ENCODE measurements at places on chromosomes 5 and 9. TPM values are rescaled to one million over a fixed set of nuclear protein-coding genes. Genes with fewer than 3 reads are reported as not detected.
A peak's percentile ranks its signal among the peaks of the same experiment; 100 is the strongest.

C5orf58 gene
- polyA plus RNA-seq: not detected

FAT2 gene
- polyA plus RNA-seq: 16.8 TPM

CDH9 gene
- not detected for polyA plus RNA-seq

SPRY4 gene
- 7.9 TPM for polyA plus RNA-seq

PCSK5 gene
- polyA plus RNA-seq: 0.37 TPM

DNA sequence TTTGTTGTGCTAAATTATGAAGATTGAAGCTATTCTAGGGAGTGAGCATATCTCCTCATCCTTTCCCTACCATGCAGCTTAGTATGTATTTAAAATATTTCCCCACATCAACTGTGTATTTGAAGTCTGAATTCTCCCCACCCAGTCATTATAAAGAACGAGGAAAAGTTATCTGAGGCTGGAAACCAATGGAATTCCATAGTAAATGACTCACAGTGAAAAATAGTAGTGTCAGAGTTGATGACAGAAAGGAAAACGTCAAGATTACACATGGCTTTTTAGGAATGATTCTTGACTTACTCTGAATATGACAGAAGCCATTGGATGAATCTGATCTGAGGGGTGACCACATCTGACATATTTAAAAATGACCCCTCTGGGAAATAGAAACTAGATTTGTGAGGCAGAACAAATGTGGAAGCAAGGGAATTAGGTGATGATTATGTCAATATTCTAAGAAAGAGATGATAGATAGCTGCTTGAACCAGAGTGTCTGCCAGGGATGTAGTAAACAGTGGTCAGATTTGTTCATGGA, 1768.9 kb upstream of the CDH9 start:
- no peak overlapping the region for H3K27ac ChIP-seq
- no peak for DNase-seq
- no peaks in the 10 kb centered on the region for H3K36me3 ChIP-seq
- H3K4me3 ChIP-seq: no peak overlapping the region
- no peaks in the 10 kb centered on the region for H3K27me3 ChIP-seq

DNA sequence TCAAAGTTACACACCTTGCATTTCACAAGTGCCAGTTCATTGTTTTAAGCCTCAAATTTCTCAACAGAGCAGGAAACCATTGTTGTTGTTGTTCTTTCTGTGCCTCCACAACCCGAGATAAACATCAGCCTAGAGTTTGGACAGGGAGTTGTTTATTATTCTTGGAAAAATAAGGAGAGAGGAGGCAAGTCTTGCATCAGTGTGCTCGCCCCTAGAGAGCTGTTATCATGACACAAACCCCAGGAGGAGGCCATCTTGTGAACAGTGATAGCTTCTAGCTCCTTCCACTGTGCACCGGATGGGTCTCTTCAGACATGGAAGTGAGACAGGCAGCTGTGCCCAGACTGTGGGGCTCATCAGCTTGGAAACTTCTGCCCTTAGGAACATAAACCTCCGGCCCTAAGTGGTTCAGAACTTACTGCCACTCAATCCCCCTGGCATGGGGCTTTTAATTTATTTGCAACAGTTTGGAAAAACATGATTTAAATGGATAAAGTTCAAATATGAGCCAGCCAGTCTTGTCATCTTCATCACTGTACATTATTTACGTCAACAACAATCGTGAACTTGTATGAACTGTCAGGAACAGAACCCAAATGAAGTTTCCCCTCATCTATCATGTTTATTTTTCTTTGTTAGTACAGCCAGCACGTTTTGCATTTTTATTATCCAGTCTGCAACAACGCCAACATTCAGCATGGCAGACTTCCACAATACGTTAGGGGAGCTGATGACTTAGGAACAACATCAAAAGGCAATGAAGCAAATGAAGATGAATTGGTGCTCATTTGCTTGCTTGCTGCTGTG, 181.7 kb upstream of the S1PR3 start:
- H3K4me3 ChIP-seq: no peak overlapping the region
- DNase-seq: no peak
- H3K27me3 ChIP-seq: no peaks in the 10 kb centered on the region
- no peaks in the 10 kb centered on the region for H3K4me1 ChIP-seq
- no peaks in the 10 kb centered on the region for H3K36me3 ChIP-seq
- no peak overlapping the region for H3K27ac ChIP-seq

DNA sequence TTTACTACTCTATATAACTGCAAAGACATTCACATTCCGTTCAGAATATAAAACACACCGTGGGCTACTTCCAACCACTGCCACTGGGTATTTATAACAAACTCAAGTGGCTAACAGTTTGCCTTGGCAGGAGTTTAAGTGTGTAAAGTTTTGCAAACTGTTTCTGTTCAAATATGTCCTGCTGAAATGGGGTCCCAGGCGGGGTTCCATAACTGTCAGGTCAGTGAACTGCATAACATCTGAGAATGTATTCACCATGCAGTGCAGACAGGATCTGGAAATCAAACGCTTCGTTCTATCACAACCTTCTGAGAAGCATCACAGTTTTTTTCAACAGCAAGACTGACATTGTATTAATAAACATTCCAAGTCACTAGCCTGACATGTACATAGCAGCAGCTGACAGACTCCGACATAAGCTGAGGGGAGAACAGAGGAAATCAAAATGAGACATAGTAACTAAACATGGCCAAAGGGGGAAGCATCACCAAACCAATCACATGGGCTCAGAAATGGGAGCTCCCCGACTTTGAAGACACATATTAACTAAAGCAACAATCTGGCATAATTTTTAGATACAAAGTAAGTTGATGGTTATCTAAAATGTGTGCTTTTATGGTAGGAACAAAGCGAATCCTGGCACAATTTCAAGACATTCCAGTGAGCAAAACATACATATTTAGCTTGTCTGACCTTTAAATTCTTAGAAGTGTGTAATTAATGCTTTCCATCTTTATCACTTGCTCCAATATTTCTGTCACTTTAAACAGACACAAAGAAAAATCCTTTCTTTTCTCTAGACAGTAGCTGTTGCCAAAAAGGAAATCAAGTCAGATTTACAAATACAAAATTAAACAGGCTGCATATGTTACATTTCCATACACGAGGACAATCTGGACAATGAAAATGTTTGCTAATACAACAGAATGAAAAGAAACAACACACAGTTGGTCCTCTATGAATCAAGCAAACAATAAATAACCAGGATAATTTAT, 156.8 kb downstream of the MAPKAP1 start:
- H3K27ac ChIP-seq: peak overlapping the region; percentile 54
- no peak overlapping the region for H3K4me3 ChIP-seq
- peaks cover 46% of the 10 kb centered on the region for H3K4me1 ChIP-seq
- peak; percentile 76 for DNase-seq
- no peaks in the 10 kb centered on the region for H3K36me3 ChIP-seq

- H3K27ac ChIP-seq: no peak overlapping the region
- H3K4me3 ChIP-seq: no peak overlapping the region
- H3K27me3 ChIP-seq: no peaks in the 10 kb centered on the region
Measured at GRCh38 chr5:53023969-53024368, 34.8 kb downstream of the ITGA2 start.

DNA sequence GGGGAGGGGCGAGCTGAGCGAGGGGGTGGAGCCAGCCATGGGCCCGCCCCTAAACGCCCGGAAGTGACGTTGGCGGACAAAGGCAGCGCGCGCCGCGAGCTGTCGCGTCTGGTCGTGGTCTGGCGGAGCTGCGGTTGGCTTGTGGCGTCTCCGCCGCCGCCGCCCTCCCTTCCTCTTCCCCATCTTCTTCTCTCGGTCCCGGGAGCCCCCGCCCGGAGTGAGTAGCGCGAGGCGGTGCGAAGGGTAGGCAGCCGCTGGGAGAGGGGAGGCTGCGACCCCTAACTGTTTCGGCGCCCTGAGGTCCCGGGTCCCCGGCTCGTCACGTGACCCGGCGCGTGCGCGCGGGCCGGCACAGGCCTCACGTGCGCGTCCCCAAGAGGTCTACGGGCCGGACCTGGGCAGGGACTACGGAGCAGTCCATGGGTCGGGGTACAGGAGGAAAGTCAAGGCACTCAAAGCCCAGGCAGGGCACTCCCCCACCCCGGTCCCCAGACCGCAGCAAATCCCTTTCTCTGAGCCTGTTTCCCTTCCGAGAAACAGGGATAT, at the start of gene NTMT1:
TSS of gene NTMT1 (plus strand) at position 85 of the 546 bp plus-strand sequence. CDS start 6,541 bp downstream, outside the sequence.
- peaks cover 61% of the 10 kb centered on the region for H3K4me1 ChIP-seq
- H3K27me3 ChIP-seq: no peaks in the 10 kb centered on the region
- peak; percentile 96 for DNase-seq
- H3K4me3 ChIP-seq: peak within 1 kb of the TSS; percentile 87

GRCh38 chr9:112864403-112864802, 26.3 kb downstream of the SLC46A2 start:
- H3K36me3 ChIP-seq: peaks cover 24% of the 10 kb centered on the region
- peaks cover 4% of the 10 kb centered on the region for H3K4me1 ChIP-seq
- no peak overlapping the region for H3K4me3 ChIP-seq
- H3K27me3 ChIP-seq: no peaks in the 10 kb centered on the region
- no peak overlapping the region for H3K27ac ChIP-seq

DNA sequence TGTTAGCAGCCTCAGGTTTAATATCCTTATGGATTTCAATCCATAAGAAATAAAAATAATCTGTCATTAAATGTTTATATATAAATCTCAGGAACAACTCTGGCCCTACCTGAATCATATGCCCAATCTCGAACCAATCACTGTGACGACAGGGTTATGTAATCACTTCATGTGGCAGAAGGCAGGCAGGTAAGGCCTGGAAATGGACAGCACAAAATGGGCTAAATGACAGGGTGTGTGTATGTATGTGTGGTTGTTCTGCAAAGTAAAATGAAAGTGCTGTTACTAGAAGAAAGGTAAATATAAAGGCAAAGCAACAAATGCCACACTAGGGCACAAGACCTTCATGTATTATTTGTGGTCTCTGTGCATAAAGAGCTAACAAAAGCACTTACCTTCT, 19.6 kb downstream of the ANKDD1B start:
- no peaks in the 10 kb centered on the region for H3K36me3 ChIP-seq
- no peak overlapping the region for H3K4me3 ChIP-seq
- no peak overlapping the region for H3K27ac ChIP-seq

DNA sequence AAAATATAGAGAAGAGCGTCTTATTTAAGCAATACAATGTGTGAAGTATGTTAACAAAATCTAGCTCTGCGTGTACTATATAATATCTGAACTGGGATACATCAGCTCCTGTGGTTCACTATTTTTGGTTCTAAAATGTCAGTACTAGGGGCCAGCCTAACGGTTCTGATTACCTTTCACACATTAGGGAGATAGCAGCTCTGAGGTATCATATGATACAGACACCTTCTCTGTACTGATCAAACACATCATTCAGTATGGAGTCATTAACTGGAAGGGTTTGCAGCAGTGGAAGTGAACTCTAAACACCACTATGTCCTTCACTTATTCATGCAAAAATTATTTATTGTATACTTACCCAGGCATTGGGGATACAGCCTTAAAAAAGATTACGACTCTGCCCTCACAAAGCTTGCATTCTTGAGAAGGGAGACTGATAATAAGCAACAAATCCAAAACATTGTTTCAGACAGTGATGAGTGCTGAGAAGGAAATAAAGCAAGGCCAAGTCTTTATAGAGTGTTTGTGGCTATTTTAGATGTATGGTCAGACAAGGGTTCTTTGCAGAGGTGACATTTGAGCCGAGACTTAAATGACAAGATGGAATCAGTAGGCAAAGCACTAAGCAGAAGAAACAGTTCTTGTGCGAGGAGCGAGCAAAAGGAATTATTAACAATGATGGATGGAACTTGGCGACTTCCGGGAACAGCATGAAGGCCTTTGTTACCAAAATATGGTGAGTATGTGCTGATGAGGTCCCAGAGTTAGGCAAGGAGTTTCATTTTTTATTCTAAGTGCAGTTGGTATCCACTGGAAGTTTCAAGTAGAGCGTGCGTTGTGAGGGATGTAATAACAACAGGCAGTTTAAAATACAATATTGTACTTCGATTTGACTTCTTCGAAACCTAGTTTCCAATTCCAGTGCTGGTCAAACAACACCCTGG, 1.8 kb upstream of the LNPEP start:
- peak overlapping the region; percentile 90 for H3K4me3 ChIP-seq
- peaks cover 18% of the 10 kb centered on the region for H3K4me1 ChIP-seq
- H3K36me3 ChIP-seq: no peaks in the 10 kb centered on the region
- H3K27me3 ChIP-seq: no peaks in the 10 kb centered on the region

DNA sequence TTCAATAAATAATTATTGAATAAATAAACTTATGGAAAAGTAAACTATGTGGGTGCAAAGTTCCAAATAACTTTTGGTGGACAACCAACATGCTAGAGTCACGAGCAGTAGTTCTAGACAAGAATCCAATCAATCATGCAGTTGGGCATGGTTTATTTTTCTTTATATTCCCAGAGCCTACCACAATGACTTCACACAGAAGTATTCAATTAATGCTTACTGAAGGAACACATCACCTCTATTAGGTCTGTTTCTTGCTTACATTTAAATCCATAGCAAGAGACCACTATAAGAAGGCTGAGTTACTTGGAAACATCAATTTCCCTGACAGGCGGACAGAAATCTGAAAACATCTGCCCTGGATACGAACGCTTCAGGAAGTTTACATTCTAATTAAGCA, 214.2 kb downstream of the TMEM232 start:
- H3K27me3 ChIP-seq: no peaks in the 10 kb centered on the region
- no peak for DNase-seq
- H3K27ac ChIP-seq: no peak overlapping the region
- no peaks in the 10 kb centered on the region for H3K36me3 ChIP-seq

DNA sequence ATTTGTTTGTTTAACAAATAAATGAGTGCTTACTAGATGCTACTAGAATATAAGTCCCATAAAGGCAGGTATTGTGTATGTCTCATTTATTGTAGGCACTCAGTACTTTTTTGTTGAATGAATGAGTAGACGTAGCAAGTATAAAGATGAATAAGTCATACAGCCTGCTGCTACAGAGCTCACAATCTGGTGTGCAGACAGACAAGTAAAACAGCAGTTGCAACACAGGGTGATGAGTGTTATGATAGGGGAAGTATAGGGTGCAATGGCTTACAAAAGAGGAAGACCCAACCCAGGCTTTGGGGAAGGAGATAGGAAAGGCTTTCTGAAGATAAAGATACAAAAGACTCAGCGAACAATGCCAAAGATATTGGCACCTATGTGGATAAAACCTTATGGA, 47.7 kb downstream of the SH3RF2 start:
- no peaks in the 10 kb centered on the region for H3K27me3 ChIP-seq
- no peak for DNase-seq
- no peak overlapping the region for H3K4me3 ChIP-seq

DNA sequence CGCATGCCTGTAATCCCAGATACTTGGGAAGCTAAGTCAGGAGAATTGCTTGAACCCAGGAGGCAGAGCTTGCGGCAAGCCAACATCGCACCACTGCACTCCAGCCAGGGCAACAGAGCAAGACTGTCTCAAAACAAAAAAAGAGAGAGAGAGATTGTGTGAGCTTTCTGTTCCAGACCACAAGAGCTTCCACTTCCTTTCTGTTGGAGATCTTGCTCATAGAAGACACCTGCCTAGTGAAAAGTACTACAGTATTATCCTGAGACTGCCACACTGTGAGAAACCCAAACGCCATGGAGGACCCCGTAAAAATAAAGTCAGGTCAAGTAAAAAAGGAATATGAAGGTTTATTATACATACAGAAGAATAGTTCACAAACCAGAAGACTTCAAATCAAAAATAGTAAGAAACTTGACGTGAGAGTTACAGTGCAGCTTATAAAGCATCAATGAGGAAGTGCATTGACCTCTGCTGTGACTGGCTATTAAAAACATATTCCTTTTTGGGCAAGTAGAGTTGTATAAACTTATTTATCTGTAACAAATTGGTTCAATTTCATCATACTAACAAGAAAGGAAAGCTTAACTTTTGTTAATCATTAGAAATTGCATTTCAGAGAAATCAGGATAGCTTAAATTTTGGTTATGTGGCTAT, 4.3 kb upstream of the EMB start:
- no peak overlapping the region for H3K4me3 ChIP-seq
- peak; percentile 22 for DNase-seq
- peaks cover 8% of the 10 kb centered on the region for H3K27me3 ChIP-seq
- H3K36me3 ChIP-seq: no peaks in the 10 kb centered on the region
- peaks cover 13% of the 10 kb centered on the region for H3K4me1 ChIP-seq

All from stomach (tissue), 19 donors.